Germinal center (tissue), 1 donor: ENCODE measurements at places on chromosomes 12 and 14.
A peak's percentile ranks its signal among the peaks of the same experiment; 100 is the strongest.

DNA sequence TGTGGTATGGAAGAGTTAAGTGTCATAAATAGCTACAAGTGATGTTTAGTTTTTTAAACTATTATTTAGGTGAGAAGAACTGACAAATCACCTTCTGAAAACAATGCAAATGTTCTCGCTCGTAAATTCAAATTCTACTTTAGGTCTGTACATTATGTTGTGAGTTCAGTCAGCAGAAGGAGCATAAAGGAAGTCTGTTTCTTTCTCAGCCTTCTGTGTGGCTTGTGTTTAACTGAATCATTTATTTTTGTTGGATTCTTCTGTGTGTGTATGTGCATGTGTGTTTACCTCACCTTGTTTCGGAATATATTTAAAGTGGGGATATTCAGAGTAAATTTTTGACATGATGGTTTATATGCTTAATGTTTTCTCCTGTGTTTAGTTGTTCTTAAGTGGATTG, 285.9 kb downstream of the TMTC2 start:
- no peak for DNase-seq

DNA sequence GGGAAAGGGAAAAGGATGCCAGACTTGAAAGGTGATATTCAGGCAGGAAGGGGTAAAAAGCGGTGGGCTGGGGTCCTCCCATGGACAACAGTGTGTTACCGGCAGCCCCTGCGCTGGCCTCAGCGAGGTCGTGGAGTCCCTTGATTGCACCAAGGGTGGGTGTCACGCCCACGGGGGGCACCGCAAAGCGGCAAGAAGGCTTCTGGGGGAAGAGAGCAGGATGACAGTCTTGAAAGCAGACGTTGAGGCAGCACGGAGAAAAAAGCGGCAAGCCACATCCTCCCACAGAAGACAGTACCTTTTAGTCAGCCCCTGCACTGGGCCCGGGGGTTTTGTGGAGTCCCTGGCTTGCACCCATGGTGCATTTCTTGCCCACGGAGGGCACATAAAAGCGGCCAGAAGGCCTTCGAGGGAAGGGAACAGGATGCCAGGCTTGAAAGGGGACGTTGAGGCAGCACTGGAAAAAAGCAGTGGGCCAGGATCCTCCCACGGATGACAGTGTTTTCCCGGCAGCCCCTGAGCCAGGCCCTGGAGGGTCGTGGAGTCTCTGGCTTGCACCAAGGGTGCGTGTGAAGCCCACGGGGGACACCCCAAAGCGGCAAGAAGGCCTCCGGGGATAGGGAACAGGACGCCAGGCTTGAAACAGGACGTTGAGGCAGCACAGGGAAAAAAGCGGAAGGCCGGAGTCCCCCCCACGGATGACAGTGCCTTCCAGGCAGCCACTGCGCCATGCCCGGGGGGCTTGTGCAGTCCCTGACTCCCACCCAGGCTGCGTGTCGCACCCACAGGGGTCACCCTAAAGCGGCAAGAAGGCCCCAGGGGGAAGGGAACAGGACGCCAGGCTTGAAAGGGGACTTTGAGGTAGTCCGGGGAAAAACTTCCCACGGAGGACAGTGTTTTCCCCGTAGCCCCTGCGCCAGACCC, 162.2 kb upstream of the ALG10B start:
- no peak for DNase-seq

- peak; percentile 33 for DNase-seq
Observed at GRCh38 chr14:100067971-100068959, 3.0 kb downstream of the EVL start.

DNA sequence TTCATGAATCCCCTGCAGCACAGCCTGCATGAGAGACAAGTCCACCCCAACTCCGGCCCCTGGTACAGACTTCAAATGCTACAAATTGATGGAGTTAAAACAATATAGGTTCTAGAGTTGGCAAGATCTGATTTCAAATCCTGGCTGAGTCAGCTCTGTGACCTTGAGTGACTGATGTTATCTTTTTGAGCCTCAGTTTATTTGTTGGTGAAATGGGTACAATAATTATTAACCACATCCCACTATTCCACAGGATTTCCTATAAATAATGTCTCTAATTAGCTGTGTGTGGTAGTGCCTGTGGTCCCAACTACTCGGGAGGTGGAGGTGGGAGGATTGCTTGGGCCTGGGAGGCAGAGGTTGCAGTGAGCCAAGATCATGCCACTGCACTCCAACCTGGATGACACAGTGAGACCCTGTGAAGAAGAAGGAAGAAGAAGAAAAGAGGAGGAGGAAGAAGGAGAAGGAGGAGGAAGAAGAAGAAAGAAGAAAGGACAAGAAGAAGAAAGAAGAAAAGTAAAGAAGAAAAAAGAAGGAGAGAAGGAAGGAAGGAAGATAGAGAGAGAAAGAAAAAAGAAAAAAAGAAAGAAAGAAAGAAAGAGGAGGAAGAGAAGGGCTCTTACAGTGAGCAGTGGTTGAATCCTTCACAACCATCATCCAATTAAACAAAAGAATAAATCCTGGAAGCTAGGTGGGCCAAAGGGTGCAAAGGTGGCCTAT, 39.7 kb upstream of the DICER1 start:
- DNase-seq: no peak

DNA sequence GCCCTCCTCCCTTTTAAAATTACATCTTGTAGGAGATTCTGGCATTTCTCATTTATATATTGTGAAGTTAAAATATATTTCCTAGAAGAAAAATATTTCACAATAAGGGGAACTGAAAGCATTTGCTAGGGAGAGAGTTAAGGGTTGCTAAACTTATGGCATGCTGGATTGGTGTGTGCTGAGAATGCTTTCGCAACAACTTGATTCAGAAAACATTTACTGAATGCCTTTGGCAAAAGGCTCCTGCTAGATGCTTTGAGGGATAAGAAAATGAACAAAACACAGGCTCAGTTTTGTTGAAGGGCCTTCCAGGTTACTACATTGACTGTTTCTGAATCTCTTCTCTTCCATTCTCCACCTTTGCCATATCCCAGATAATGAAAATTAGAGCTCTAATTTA, 67.5 kb downstream of the DIP2B start:
- DNase-seq: no peak

DNA sequence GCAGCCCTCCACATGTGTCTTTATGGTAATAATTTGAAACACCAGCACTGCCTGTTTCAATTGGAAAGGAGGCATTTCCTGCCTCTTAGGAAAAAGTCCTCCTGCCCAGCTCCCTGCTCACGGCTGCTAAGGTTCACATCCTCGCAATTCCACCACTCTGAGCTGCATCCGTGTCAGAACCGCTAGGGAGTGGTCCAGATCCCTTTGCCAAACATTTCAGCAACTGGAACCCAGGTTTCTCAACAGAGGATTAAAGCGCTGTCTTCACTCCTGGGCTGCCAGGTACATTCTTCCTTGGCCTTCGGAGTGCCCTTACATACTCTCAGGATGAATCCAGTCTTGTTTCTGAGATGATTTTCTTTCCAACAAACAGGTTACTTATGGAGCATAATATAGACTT, 23.3 kb downstream of the C14orf132 start:
- DNase-seq: no peak

DNA sequence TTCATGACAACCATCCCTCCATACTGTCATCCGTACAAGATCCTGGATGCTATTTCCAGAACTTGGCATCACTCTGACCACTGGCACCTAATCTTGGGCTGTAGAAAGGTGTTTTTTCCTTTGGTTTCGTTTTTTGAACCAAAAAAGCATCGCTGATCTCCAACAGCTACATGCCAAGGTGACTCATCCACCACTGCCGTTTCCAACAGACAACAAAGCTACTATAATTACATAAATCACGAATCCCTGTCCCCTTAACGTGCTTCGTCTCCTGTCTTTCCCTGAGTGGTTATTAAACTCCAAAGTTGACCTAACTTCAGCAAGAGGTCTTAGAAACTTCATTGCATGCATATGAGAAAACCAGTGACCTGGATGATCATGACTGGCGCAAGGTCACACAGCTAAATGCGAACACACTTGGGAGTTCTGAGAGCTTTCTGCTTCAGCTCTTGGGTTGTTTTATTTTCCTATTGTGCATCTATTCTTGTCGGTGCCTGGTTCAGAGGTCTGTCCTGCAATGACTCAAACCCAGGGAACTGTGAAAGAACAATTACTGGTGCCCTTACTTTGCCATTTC, 99.9 kb downstream of the PPM1H start:
- DNase-seq: no peak

DNA sequence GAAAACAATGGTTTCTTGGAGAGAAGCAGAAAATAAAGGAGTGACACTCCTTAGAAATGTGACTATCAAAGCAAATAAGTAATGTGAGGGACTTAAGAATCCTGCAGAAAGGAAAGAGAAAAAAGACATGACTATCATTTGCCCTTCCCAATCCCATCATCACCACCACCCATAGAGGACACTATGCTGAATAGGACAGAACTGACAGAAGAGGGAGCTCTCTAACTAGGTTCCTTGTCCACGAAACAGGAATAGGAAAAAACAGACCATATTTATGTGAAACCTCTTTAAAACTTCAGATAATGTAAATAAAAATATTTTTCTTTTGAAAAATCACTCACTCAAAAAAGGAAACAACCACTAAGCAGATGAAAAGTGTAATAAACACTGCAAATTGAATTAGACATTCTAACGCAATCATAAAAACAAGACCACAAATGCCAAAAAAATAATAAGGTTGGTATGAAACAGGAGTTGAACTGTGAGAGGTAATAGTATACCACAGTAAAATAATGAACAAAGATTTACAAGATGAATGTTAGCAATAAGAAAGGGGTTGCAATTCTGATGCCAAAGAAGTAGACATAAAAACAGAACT, 24.1 kb downstream of the KLRD1 start:
- DNase-seq: peak; percentile 21

DNA sequence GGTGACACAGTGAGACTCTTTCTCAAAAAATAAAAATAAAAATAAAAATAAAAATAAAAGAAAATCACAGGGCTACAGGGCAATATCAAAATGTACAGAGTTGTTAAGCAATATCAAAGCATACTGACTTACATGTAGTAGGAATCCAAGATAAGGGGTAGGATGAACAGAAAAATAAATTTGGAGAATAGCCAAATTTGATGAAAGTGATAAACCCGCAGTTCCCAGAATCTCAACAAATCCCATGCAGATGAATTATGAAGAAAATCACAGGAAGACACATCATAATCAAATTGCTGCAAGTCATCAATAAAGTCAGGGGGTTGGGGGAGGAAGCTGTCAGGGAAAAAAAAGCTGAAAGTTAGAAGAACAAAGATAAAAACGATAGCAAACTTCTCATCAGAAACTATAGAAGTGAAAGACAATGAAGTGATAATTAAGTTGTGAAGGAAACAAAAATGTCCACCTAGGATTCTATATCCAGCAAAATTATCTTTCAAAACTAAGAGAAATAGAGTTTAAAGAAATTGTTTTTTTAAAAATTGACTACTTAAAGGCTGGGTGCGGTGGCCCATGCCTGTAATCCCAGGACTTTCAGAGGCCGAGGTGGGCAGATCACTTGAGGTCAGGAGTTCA, 15.4 kb downstream of the DDHD1 start:
- no peak for DNase-seq

DNA sequence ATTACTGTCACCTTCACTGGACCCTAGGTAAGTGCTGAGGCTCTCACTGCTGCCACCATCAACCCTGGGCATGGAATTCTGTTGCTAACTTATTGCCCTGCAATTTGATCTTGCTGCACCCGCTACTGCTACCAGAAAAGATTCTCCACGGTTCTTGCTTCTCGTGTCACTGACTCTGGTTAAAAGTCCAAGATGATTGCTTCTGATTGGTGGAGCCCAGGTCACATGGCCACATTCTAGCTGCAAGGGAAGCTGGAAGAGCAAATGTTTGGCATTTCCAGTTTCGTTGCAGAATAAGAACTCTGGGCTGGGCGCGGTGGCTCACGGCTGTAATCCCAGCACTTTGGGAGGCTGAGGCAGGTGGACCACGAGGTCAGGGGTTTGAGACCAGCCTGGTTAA, 7.5 kb upstream of the VSX2 start:
- DNase-seq: no peak

DNA sequence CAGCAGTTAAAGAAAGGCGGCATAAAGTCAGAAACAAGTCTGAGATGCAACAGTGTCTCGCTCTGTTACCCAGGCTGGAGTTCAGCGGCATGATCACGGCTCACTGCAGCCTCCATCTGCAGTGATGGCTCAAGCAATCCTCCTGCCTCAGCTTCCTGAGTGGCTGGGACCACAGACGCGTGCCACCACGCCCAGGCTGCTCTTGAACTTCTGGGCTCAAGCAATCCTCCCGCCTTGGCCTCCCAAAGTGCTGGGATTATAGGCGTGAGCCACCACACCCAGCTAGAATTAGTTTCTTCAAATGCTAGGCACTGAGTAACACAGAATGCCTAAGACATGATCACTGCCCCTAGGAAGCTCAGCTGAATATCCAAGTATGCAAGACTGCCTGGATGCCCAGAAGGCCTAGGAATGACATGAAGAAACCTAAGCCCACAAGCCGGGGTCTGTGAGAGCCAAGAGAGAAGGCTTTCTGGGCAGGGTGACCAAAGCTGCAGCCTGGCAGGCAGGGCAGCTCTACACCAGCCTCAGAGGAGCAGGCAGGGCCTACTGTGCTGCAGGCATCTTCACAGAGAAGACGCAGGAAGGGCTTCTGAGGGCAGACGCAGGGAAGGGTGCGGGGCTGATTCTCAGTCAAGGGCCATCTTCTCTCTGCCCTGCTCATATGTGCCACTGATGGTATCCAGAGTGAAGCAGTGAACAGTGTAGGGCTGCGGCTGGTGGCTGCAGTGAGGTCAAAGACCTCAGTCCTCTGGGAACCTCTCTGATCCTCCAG, 4.3 kb upstream of the PPP2R5C start:
- DNase-seq: no peak

DNA sequence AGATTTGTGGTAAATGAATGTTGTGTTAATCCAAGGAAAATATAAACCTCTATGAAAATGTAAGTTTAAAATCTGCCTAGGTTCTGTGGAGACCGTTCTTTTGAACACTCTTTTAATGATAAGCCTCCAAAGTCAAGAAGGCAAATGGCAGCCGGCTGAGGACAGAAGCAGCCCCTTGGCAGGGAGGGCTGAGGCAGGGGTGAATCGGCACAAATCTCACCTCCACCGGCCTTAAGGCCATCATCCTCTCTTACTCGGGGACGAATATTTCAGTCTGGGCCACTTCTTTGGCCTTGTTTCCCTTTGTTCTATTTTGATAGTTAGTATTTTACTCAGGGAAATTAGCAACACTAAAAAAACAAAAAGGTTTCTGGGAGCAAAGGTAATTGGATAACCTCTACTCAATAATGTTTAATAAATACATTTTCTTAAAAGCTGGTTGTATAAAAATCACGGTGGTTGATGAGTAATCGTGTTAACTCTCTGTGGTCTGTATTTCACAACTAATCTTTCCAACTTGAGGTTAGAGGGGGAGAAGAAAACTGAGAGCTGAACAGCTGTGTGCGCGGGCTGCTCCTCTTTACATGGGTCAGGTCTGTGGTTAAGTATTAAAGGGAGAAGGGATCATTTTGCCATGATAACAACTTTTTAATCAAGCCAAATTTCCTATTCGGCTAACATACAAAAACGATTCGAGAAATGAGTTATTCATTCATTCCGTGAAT, 18.6 kb downstream of the LGMN start:
- no peak for DNase-seq

DNA sequence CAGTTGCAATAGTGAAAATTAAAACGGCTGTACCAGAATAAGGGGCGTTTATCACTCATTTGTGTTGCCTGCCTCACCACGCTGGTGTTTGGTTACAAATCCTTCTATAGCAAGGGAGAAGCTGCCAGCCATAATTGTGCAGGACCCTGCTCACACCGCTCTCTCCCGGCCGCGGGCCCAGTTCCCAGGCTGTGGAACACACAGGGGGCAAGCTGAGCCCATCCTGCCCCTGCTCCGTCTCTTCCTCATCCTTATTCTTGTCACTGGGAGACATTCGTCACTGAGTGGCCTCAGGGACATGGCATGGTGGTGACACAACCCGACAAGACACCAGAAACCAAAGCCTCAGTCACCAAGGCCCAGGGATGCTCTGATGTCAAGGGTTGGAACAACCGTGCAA, 116.3 kb upstream of the FKBP4 start:
- DNase-seq: no peak
